Thyroid gland (tissue), 4 donors: ENCODE measurements at places on chromosomes 3 and 15. TPM values are rescaled to one million over a fixed set of nuclear protein-coding genes. Genes with fewer than 3 reads are reported as not detected.

Gene ZPLD1
- not detected for total RNA-seq

Gene TRANK1
- total RNA-seq = 26.3 TPM

Gene LRCH3
- total RNA-seq = 49.4 TPM

Gene SCG3
- 0.67 TPM for total RNA-seq

Gene MYEF2
- total RNA-seq = 13.2 TPM

Gene ANAPC13
- 112 TPM for total RNA-seq

Gene RTP1
- total RNA-seq = not detected

Gene BCL2A1
- 0.83 TPM for total RNA-seq
